ENCODE measurements at places on chromosomes 1 and 21.
A peak's percentile ranks its signal among the peaks of the same experiment; 100 is the strongest.

DNA sequence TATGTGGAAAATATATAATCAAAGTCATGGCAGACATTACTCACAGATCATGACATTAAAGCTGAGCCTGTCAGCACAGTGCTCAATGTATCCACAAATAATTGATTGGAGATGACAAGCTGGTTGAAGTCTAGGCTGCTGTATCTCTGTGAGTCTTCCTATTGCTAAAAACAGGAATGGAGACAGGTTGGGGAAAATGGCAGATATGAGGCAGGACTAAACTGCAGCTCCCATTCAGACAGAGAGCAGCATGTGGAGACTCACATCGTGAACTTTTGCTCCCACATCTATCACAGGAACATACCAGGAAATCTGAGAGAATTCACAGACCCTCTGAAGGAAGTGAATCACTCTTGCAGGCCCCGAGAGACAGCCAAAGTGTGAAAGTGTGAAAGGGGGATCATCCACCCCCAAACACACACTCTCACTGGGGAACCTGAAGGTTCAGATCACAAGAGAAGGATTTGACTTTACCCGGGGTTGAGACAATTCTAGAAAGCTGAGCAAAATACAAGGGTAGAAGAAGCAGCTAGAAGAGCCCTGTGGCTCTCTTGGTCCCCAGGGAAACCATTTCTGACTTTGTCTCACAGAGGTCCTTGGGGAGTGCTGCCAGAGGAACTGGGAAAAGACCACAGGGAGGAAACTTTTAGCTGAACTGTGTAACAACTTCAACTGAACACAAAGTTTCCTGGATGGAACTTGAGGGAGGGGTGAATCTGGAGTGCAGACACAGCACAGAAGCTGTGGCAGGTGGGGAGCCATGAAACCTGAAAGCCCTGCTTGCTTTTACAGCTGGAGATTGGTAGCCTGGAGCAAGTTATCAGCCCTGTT lies 173.4 kb downstream of the S1PR1 start:
- DNase-seq, result no peak

DNA sequence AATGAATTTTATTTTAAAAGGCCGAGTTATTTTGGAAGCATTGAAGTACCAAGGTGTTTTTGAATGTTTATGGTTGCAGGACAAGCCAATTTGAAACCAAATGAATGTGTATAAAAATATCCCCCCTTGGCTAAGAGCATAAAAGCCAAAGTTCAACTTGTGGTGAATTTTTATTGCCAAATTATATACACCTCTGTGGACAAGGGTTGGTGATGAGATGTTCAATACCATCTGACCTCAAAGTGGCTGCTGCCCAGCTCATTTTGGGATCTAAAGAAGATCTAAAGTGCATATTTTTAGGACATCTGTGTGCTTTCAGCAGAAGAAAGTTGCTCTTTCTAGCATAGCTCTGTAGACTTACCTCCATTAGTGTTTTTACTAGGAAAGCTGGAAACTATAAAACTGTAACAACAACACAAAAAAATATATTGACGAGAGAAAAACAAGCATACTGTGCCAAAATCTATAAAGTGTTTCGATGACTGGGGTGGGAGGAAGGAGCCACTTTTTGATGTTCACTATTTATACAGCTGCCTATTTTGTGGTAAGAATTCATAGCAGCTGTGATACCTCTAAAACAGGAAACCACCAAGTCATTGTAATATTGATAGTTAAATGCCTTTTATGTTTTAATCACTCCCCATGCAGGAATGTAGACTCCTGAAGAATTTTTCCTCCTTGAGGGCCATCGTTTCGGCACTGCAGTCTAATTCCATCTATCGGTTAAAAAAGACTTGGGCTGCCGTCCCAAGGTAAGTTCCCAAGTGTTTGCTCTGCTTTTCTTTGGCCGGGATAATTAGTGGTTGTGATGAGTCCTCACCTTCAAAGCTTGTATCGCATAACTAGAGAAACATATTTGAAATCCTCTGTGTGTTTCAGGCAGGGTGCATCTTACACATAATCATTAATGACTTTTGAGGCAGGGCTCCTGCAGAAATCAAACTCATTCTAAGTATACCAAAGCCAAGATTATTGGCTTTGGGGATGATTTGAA lies 83.2 kb downstream of the RGL1 start:
- no peak for DNase-seq

DNA sequence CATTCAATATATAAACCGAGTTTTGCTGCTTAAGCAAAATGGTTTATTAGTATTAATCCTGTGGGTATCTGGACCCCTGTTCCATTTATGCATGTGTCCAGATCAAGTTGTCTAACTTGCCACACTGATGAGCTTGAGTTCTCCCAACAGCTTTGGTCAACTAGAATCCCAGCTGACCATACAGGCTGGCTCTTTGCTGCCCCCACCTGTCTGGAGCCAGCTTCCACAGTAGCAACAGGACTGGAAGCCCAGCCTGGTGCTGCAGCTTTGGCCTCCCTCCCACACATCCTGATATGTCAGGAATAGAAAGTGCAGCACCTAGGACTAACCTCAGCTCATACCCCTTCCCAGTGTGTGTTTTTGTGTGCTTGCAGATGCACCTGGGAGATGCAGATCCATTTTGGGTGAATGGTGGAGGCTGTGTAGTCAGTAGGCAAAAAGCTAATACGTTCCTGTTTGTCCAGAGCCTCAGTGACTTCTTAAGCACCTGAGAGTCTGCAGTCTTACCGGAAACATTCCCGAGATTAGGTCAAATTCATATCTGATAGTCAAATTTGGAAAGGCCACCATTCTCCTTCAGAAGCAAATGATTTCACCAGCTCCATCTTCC lies 40.9 kb upstream of the BEND5 start:
- DNase-seq, result peak; percentile 30

DNA sequence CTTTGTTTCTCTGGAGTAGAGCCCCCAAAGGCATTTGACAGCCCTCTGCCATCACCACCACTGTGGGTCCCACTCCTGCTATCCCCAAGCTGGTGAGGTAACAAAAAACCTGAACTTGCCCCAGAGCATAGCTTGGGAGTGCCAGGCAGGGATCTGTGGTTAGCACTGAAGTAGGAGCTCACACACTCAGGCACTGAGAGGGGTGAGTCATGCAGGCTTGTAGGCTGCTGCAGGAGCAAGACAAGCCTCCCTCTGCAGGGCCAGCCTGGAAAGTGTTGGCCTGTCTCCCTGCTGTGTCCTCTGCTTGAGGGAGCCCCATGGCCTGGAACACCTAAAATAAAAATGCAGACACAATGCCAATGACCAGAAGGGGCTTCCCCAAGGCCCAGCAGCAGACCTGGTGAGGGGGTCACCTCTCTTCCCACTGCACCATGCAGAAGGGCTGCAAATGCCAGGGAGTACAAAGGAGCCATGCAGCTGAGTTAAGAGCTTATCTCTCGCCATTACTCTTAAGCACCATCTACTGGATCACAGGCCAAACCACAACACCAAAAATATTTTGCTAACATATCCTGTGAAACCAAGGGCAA lies 108.9 kb upstream of the POGK start:
- DNase-seq, result no peak

- no peak for DNase-seq
These were observed 25.0 kb upstream of the TMEM39B start for GRCh38 chr1:32047701-32048100.

GRCh38 chr1:150772326-150772725 lies 6.7 kb upstream of the CTSS start:
- no peak for DNase-seq

GRCh38 chr1:31881688-31882000 lies 56.5 kb downstream of the PTP4A2 start:
- no peak for DNase-seq

GRCh38 chr1:151036356-151036755 lies at the start of gene BNIPL:
BNIPL (plus strand) TSS chr1:151036586; CDS start chr1:151036726, 140 bp downstream.
- no peak for DNase-seq

DNA sequence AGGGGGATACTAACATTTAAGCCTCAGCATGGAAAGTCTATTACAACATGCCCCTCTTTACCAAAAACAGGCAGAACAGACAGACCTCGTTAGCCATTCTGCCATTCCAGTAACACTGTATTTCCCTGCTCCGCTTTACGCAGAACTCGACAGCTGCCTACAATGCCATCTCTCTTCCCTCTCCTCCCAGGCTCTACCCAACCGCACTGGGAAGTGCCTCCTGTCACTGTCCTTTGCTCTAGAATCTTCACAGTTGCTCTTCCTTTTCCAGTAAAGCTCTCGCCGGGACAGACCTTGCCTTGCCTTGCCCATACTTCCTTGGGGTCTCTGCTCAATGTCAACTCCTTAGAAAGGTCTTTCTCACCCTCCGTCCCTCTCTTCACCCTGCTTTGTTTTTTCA lies 22.8 kb downstream of the COA6 start:
- no peak for DNase-seq

GRCh38 chr1:36151134-36151844 lies 2.0 kb upstream of the TRAPPC3 start:
- no peak for DNase-seq

DNA sequence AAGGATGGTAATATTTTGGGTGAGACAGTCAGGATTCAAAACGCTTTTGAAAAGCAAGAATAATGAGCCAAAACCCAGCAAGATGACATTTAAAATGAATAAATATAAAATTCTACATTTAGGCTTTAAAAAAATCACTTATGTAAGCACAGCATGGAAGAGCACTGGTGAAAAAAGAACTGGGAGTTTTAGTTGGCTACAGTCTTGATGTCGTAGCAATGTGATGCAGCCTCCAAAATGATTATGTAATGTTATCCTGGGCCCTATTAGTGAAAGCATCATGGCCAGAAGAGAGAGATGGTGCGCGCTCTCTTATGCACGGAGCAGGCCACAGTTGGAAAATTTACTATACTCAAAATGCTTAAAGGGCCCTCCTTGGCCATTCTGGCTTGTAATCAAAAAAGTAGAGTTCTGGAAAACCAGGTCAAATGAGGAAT lies 5.1 kb downstream of the KCNJ9 start:
- no peak for DNase-seq
